Cortex of kidney (tissue), 1 donor: ENCODE measurements at places on chromosomes 2 and 18.

DNA sequence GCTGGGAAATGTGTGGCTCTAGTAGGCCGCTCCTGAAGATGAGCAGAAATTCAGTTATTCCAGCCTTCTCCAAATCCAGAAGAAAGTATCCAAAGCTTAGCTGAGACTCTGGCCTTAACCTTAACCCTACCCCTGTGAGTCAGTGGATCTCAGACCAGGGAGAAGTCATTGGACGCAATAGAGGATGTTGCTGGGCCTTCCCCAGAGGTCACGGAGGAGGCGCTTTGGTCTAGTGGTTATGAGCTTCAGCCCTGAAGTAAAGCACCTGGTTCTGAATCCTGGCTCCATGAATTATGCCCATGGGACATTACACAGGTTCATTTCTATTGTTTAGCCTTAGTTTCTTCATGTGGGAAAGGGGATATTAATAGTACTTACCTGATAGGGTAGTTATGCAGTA, 24.0 kb downstream of the PKDCC start:
- no peak for DNase-seq

DNA sequence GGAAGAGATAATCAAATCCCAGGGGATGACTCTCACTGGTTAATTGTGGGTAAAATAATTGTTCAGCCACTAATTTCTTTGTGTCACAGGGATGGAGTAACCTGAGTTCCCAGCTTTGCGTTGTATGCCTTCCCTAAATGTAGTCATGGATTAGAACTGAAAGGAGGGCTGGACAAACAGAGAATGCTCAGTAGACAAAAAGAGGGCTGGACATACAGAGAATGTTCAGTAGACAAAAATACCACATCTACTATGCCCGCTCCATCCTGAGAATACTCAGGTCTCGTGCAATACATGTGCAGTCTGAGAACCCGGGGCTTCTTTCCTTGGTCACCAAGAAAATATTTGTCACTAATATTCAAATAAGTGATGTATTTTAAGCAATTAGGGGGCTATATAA, 497.9 kb downstream of the EPHA4 start:
- DNase-seq = no peak

DNA sequence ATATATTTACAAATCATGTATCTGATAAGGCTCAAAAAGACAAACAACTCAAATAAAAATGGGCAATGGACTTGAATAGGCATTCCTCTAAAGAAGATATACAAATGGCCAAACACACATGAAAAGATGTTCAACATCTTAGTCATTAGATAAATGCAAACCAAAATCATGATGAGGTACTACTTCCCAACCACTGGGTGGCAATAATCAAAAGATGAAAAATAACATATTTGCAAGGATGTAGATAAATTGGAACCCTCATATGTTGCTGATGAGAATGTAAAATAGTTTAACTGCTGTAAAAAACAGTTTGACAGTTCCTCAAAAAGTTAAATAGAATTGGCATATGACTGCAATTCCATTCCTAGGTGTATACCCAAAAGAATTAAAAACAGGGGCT, 132.3 kb downstream of the TTC32 start:
- DNase-seq = no peak

- DNase-seq = no peak
These were observed 47.6 kb downstream of the ODC1 start for GRCh38 chr2:10400568-10400977.
